ENCODE measurements at places on chromosomes 6 and 20.

DNA sequence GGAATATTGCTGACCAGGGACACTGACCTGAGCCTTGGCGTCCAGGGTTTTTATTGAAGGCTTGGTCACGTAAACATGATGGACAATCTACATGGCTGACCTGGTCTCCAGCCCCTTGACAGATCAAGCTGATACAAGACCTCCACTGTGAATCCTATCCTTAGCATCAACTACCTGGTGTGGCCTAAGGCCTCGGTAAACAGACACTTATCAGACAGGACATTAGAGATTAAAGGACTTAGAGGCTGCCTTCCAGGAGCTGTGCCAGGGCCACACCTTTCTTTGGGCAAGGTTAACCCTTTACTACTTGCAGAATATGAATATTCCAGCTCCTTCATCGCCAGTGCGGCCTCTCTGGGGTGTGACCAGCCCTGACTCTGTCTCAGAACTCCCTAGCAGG is 104.9 kb upstream of the FOXA2 start:
- DNase-seq, result no peak

- DNase-seq, result no peak
These were observed 452.1 kb downstream of the GRIK2 start for GRCh38 chr6:101845621-101846020.

DNA sequence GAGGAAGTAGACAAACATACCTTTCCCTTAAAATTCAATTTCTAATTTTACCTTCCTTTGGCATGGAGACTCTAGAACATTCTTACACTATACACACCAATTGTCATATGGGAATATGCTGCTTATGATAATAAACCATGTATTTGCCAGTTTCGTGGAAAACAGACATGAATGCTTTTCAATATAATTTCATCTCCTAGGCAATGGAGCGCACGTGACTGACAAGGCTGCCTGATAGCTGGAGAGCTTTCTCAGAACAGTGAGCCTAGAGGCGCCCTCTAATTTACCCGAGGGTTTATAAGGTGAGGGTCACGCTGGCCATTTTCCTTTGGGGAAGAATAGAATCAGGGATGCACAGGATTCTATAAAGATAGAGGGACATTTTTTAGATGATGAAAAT is 56.5 kb downstream of the PRR18 start:
- DNase-seq, result no peak

DNA sequence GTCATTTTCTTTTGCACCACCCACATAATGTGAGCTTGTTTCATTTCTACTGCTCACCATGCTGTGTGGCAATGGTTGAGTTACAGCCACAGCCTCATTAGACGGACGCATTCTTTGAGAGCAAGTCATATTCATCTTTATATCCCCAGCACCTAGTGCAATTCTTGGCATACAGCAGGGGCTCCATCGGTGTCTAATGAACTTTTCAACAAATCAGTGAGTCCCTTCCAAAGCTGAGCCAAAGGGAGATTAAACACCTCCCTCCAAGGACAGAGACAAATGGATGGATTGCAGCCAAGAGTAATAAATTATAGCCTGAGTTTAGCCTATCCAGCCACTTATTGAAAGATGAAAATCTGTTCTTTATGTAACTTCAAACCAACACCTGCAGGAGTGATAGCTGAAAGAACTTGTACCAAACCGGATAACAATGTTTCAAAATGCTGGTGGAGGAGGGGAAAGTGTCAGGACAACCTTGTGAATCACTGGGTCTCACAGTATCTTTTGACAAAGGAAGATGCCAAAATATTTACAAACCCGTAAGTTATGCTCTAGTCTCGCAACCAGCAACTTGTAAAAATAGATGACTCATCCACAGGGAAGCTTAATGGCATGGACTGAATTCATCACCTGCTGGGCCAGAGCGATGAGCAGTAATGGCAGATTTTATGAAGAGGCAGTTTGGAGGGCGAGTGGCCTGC is 139.0 kb downstream of the PXDC1 start:
- DNase-seq, result no peak

- no peak for DNase-seq
These were observed 7.2 kb downstream of the PBOV1 start for GRCh38 chr6:138211048-138211581.

DNA sequence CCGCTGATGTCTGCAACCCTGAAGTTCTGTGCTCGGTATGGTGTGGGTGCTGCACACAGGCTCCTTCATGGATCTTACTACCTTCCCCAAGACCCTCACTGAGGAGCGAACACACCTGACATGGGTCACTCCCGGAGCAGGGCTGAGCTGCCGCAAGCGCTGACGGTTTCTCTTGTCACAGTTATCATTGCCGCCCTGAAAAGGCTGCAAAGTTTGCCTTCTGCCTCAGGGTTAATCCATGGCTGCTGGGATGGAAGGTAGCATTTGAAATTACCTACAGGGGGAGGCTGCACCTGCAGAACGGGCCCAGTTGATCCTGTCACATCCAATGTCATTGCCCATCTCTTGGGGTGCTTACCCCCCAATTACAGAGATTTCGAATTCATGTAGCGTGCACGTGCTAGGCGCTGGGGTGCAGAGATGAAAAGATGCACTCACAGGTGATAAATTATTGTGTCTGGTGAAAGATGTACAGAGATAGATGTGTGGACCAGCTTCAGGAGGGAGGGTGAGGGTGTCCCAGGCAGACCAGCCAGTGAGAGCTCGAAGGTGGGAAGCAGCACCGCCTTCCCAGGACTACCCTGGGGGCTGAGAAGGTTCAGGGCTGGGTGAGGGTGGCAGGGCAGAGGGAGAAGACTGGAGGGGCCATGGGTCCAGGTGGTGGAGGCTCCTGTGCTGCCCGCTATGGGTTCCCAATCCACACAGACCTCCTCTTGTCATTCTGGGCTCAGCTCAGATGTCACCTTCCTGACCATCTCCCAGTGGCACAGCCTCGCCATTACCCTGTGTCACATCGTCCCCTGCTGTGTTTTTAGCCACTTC is 120.1 kb downstream of the SYCP2 start:
- peak; percentile 0 for DNase-seq

All from CD4-positive, alpha-beta T cell (primary cell).